ENCODE measurements at places on chromosomes 2 and 18. TPM values are rescaled to one million over a fixed set of nuclear protein-coding genes. Genes with fewer than 3 reads are reported as not detected.

DNA sequence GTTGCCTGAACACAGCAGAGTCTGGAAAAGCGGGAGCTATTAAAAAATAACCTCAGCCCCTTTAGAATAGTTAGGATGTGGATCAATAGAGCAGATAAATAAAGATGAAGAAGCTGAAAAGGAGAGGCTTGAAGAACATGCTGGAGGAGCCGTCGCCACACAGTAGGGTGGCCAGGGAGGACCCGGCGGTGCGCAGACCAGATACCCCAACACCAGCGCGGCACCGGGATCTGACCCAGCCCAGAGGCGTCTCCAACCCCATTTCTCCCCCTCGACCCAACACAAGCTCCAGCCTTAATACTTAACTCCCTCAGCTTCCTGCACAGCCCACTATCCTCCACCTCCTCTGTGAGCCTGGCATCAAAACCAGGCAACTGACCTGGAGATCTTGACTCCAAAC is 16.0 kb downstream of the CYB5A start:
- DNase-seq, result no peak

- DNase-seq, result no peak
Observed at GRCh38 chr2:217739741-217740140, 263.1 kb downstream of the TNS1 start.

- DNase-seq, result no peak
Observed at GRCh38 chr2:11481789-11482472, 16.0 kb upstream of the E2F6 start.

DNA sequence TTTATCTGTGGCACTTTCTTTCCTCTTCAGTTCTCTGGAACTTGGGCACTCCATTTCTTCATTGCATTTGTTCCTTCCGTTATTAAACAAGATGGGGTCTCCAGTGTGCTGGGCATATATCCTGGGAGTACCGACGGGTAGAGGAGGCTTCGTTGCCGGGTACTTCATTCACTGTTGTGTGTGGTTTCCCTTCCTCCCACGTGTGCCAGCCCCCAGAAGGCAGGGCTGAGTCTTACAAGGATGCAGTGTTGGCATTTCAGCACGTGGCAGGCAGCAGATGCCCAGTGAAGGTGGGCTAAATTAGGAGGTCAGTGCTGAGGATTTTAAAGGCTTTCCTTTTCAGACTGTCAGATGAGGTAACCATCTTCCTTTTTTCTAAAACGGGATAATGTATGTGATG is 58.6 kb downstream of the MGAT5 start:
- DNase-seq, result no peak

GRCh38 chr18:30485078-30485477 is 557.5 kb downstream of the DSC3 start:
- no peak for DNase-seq

DNA sequence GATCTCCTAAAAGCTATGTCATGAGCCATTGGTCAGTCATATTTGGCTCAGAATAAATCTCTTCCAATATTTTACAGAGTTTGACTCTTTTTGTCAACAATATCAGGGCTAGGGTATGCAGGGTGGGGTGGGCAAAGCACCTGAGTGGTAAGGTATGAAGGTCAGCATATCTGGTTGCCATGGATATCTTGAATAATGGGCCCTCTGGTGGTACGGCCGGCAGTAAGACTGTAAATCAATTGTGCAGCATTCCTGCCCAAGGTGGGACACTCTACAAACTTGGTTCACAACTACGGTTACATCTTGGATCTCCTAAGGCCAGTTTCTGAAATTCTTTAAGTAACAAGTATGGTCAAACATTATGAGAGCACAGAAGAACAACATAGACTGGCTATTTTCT is 119.6 kb downstream of the SPOPL start:
- DNase-seq, result no peak

DNA sequence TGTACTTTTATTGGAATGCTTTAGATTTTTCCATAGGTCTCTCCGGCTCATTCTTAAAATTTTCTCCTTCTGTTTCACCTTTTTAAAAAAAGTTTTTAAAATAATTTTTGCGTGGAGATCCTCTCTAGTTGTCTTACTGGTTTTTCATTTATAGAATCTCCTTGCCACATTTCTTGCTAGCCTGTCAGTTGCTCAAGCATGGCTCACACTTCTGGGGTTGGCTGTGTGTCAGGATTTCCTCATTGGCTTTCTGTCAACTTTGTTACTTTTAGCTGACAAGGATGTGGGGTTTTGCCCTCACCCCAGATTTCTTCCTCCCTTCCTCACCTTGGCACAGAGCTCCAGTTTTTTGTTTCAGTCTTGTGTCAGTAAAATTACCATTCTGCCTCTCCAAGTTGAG is 124.6 kb downstream of the ZNF407 start:
- no peak for DNase-seq

GRCh38 chr2:11711751-11712150 is 34.7 kb upstream of the LPIN1 start:
- DNase-seq, result no peak

GRCh38 chr2:231093933-231094332 is 30.9 kb downstream of the HTR2B start:
- DNase-seq, result no peak

DNA sequence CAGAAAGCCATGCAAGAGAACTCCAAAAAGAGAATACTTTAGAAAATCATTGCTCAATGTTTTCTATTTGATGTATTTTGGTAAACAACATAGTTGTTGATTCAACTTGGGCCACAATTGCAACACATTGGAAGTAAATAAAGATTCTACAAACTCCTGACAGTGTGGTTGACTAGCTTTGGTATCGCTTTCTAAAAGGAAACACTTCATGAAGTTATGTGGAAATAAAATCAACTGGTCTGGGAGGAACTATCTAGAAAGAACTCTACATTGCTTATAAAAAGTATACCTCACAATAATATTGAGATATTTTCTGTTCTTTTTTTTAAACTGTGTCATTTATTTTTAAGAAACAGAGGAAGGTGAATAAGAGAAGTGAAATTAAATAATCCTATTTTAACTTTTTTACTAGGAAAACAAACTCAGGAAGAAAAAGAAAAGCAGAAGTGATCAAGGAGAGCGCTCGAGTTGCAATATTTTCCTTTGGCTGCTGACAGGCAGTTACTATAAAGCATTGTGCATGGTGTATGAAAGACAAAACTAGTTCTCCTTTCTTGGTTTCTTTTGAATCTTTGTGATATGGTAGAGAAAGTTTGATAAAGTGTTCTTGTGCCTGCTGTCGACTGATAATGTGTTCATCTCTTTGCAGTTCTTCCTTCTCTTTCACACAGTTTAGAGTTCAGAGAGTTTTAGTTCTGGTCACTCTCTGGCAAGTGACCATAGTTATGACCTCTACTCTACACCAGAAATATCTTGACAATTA is 3.0 kb downstream of the DHRS9 start:
- no peak for DNase-seq

- DNase-seq, result no peak
Observed at GRCh38 chr2:118687698-118688097, 159.8 kb downstream of the EN1 start.

Gene PLB1
- 0.07 TPM for total RNA-seq

Gene IL1F10
- total RNA-seq, result not detected

Gene RAX
- total RNA-seq, result not detected

Gene C2orf74
- 12.0 TPM for total RNA-seq

Gene UPP2
- total RNA-seq, result not detected

All from T-cell (primary cell).